Stimulated activated effector memory CD8-positive, alpha-beta T cell treated with anti-CD3 and anti-CD28 coated beads, Interleukin-12 subunit alpha, Interleukin-12 subunit beta, amount 100 ng/mL, for 72 hours (primary cell): ENCODE measurements at places on chromosomes 3 and 15.

DNA sequence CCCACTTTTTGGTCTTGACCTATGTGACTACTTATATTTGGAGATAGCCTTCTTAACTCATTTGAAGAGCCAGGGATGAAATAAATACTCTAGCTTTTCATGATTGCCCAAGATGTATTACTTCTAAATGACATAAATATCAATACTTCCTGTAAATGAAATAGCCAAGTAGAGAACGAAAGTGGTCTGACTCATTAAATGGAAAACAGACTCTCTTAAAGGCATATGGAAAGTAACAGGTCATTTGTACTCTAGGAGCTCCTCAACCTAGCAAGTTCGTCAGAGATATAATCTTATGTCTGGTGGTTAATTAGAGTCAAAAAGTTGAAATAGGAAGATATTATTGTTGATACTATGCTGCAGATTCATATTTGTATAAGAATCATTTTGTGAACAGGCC lies 1105.4 kb downstream of the TUSC7 start:
- DNase-seq, result no peak

GRCh38 chr3:193872265-193872753 lies 263.6 kb upstream of the HES1 start:
- DNase-seq, result no peak

DNA sequence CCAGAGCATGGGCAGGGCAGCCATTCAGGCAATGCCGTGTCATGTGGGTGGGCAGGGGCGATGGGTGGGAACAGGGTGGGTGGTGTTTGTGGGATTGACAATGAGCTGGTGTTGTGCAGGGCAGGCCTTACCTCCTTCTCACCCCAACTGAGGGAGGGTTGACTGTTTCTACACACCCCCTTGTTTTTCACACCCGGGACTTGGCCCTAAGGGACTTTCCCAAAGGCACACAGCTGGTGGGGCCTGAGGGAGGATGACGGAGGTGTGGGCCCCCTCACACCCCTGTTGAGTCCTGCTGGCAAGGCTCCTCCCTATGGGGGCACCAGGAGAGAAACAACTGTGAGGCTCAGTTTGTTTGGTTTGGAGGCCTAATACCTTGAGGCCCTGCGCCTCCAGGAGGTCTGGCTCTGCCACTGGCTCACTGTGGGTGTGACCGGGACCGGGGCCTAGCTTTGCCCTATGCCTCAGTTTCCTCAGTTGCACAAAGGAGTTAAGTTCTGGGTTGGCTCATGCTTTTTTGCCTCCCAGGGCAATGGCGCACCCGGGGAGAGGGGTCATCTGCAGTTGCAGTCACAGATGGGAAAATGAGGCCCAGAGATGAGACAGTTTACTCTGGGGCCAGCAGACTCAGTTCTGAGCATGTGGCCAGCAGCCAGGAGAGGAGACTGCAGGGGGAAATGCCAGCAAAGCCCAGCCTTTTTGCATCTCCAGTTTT lies 5.1 kb upstream of the DNAH1 start:
- DNase-seq, result peak; percentile 43

DNA sequence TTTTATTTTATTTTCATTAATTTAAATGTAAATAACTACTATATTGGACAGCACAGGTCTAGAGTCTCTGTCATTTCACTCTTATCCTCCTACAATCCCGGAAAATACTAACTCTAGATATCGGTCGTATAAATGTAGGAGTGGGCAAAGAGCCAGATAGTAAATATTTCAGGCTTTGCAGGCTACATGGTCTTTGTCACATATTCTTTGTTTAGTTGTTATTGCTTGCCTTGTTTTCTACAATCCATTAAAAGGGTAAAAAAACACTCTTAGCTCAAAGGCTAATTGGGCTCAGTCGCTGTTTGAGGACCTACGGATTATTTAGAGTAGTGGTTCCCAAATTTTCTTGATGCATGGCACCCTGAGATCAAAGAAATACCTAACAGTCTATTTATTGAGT lies 1.7 kb downstream of the KNL1 start:
- DNase-seq, result no peak

DNA sequence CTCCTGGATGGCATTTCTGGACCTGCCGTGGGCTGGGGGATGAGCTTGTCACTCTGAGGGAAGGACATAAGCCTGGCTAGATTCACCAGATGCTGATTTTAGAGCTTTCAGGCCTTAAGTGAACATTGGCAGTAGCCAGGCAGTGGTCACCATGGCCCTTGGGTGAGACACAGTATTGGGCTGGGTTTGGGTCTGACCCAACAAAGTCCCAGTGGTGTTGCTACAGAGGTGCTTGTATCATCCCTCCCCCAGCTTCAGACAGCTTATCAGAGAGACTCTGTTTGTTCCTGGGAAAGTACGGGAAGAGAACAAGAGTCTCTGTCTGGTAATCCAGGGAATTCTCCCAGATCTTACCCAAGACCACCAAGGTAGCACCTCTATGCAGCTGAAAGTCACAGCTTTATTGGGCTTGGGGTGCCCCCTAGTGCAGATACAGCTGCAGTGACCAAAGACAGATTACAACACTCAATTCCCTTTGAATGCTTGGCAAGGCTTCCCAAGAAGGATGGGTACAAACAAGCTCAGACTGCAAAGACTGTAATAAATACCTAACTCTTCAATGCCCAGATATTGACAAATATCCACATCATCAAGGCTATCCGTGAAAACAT lies 9.8 kb upstream of the RUVBL1 start:
- no peak for DNase-seq

GRCh38 chr3:196740481-196741248 lies 1.0 kb downstream of the PAK2 start:
- DNase-seq, result peak; percentile 6

- no peak for DNase-seq
Observed at GRCh38 chr3:124566701-124567100, 163.6 kb upstream of the UMPS start.
